ENCODE measurements at places on chromosomes 13 and 19.

- no peak for DNase-seq
These were observed 16.6 kb downstream of the ATP4B start for GRCh38 chr13:113641426-113641825.

DNA sequence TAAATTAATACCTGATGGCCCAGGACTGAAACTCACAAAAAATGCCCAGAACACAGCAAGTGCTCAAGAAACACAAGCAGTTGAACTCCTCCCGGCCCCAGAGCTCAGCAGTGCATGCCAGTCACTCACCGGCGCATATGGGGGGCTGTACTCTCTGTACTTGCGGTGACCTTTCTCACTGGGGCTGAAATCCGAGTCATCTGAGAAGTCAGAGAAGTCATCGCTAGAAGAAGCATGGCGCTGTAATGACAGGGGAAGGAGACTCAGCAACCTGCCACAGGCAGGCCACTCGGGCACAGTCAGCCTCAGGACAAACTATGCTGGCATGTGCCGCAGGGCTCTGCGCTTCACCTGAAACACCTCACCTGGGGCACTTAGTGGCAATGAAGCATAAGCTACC, 19.7 kb downstream of the ZC3H4 start:
- no peak for DNase-seq

DNA sequence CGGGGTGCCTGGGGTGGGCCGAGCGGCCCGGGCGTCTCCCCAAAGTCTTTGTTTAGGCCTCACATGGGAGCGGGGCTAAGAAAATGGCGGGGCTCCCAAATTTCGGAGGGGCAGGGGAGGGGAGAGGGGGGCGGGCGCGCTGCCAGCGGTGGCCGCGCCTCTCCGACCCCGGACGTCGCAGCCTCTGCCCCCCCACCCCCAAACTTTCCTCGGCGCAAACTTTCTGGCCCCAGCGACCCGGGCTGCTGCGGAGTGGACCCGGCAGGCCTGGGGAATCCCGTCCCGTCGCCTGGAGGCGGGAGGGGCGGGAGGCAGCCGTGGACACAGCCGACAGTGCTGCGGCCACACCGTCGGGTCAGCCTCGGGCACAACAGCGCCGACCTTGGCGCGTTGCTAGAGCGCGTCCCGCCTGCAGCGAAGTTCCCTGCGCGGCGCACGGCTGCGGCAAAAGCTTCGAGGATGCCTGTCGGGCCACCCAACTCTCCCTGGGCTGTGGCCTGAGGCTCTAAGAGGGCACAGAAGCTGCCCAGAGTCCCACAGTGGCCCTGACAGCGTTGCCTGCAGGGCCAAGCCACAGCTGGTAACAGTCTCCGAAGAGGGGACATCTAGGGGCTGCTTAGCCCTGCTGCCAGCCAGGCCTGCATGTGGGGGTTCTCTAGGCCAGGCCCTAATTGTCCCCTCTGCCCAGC, 1.3 kb downstream of the NFIX start:
- DNase-seq = peak; percentile 75

- no peak for DNase-seq
These were observed 13.1 kb downstream of the SETDB2 start for GRCh38 chr13:49457221-49457620.

GRCh38 chr13:32911506-32911905, 104.7 kb upstream of the KL start:
- peak; percentile 64 for DNase-seq

GRCh38 chr13:113548171-113548641, 36.3 kb upstream of the TFDP1 start:
- no peak for DNase-seq

GRCh38 chr13:46160471-46161066, 21.4 kb downstream of the LCP1 start:
- peak; percentile 79 for DNase-seq

DNA sequence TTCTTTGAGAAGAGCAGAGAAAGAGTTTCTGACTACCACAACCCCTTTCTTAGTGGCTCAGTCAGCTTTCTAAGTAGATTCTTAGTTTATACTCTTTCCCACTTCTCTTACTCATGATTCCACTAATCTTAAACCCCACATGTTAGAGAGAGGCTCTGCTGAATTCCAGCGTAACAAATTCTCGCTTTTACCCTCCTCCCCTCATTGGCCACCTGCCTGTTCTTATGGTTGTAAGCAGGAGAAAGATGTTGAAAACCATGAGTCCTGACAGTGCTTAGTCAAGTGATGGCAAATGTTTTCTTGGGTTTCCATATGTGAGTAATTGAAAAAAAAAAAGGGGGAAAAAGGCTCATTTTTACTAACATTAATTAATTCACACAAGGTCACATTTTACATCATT, 125.9 kb downstream of the ZDHHC20 start:
- no peak for DNase-seq

DNA sequence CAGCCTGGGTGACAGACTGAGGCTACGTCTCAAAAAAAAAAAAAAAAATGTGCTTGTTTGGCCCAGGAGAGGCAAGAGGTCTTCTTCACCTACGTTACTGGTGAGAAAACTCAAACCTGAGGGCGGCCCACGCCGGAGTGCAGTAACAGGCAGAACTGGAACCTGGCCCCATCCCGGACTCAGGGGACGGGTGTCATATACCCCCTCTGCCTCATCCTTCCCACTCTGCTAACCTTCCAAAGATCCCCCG, 414 bp upstream of the ADAT3 start:
- DNase-seq = no peak

DNA sequence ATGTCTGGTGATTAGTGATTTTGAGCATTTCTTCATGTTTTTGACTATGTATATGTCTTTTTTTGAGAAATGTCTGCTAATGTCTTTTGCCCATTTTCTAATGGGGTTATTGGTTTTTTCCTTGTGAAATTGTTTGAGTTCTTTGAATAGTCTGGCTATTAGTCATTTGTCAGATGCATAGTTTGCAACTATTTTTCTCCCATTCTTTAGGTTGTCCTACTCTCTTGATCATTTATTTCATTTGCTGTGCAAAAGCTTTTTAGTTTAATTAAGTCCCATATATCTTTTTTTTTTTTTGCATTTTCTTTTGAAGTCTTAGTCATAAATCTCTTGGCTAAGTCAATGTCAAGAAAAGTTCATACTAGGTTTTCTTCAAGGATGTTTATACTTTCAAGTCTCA, 449.8 kb downstream of the DACH1 start:
- DNase-seq = no peak

- DNase-seq = no peak
These were observed 27.6 kb upstream of the GTF2F2 start for GRCh38 chr13:45092663-45093062.

DNA sequence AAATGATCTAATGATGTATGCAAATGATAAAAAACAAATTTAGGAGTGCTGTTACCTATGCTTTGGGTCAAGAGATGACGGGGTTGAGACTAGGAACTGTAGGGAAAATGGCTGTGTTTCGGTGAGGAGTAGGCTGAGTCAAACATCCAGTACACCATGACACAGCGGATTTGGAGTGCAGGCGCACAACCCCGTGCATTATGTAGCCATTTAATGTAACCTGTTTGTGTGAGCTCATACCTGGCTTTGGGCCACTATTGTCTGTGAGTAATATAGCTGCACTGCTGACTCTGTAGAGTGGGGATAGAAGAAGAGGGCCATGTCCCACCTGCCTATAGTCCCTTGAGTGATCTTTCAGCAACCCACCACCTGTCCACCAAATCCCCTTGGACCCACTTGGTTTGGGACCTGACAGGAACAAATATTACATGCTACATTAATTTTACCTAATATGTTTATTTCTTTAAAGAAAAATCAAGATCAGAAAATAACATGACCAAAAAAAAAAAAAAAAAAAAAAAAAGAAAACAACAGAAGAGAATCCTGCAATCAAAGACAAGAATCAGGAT, 95.5 kb upstream of the KLHL1 start:
- peak; percentile 45 for DNase-seq

DNA sequence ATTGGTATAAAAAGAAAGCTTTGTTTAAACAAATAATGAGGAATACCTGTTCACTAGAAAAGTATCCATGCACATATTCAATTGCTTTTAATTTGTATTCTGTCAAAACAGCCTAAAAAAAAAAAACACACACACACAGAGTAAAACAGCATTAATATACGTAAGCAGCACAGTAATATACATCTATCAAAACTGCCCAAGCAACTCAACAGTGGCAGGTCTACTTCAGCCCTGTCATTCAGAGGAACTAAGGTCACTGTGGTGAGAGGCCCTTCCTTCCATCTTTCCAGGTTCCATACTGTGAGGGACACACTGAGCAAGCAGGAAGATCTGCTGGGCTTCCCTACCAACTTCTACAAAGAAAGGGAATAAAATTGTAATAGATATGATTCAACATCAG, 3.8 kb downstream of the PROSER1 start:
- no peak for DNase-seq
